Hematopoietic multipotent progenitor cell treated with erythropoietin and hydrocortisone succinate and interleukin-3 and kit ligand, for 8 days (in vitro differentiated cells): ENCODE measurements at places on chromosomes 4 and X.

DNA sequence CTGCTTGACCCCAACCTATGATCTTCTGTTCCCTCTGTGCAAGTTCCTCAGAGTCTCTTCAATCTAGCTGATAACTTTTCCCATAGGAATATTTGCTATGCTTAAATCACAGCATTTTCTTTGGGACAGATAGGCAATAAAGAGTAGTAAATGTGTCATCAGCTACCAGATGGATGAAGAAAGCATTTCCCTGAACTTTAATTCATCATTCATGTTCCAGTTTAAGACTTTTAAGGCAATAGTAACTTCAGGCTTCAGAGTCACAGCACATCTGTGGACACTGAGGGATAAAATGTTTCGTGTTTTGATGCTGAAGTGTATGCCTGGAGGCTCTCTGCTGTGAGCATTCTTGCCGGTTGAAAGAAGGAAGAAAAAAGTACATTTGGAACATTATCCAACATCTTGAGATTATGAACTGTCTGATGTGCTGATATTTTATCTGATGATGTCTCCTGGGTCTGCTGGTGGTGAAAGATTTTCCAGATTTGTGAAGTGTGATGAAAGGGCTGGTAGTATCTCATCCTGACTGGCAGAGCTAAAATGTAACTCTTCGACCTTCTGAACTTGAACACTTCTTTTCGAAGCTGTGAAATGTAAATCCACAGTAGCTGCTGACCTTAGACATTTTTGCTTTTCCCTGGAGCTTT lies 133.7 kb downstream of the DCLK2 start:
- no peak for DNase-seq

DNA sequence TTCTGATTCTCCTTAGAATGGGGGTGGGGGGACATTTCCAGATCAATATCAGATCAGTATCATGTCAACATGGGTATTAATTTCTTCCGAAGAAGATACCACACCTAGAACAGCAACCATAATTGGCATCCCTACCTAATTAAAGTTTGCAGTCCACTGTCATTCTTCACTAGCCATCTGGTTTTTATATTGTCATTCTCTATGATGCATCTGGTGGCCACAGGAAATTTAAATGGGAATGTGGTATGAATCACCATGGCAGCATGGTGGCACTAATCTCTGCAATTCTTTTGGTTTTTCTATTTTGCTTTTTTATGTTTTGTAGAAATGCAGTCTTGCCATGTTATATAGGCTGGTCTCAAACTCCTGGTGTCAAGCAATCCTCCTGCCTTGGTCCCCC lies 16.6 kb upstream of the UBE2D3 start:
- no peak for DNase-seq

- no peak for DNase-seq
Measured at GRCh38 chrX:151988706-151989299, 14.3 kb upstream of the GABRE start.

DNA sequence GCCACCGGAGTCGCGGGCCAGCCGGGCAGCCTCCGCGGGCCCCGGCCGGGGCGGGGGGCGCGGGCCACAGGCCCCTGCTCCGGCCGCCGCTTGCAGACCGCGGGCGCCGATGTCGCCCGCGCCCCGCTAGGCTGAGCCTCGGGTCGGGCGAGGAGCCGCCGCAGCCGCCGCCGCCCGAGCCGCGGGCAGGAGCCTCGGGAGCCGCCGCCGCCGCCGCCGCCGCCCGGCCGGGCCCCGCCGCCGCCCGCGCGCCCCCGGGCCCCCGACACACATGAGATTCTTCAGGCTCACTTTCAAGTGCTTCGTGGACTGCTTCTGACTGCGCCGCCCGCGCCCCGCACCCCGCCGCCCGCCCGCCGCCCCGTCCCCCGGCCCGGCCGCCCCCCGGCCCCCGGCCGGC lies 345 bp downstream of the SLC6A8 start:
- no peak for DNase-seq

DNA sequence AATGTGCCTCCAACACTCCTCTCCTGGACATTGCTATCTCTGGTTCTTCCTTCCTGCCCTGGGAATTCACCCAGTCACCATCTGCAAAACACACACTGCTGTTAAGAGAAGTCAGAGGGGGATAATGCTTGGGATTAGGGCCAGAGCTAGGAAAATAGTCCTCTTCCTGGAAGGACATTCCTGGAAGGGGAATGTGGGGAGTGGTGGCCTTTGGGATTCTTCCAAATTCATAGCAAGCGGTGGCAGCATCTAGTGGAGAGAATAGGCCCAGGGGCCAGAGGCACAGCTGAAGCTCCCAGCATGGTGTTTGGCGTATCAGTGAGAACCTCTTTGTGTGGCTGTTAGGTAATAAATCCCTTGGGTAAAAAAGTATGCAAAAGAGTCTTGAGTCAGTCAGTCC lies 34.3 kb downstream of the SHROOM4 start:
- DNase-seq = no peak

DNA sequence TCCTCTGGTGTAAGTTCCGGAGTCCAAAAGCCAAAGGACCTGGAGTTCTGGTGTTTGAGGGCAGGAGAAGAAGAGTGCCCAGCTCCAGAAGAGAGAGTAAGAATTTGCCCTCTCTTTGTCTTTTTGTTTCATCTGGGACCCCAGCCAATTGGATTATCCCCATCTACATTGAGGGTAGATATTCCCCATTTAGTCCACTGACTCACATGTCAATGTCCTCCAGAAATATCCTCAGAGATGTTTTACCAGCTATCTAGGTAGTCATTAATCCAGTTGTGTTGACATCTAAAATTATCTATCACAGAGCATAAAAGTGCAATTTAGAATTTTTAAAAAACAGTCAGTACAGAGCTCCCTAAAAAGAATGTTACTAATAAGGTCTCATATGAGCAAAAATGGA lies 132.9 kb upstream of the TMEM47 start:
- DNase-seq = no peak

- DNase-seq = no peak
Measured at GRCh38 chr4:81663368-81663767, 191.7 kb upstream of the RASGEF1B start.

GRCh38 chrX:130295519-130296296 lies 27.0 kb upstream of the ZNF280C start:
- DNase-seq = no peak

DNA sequence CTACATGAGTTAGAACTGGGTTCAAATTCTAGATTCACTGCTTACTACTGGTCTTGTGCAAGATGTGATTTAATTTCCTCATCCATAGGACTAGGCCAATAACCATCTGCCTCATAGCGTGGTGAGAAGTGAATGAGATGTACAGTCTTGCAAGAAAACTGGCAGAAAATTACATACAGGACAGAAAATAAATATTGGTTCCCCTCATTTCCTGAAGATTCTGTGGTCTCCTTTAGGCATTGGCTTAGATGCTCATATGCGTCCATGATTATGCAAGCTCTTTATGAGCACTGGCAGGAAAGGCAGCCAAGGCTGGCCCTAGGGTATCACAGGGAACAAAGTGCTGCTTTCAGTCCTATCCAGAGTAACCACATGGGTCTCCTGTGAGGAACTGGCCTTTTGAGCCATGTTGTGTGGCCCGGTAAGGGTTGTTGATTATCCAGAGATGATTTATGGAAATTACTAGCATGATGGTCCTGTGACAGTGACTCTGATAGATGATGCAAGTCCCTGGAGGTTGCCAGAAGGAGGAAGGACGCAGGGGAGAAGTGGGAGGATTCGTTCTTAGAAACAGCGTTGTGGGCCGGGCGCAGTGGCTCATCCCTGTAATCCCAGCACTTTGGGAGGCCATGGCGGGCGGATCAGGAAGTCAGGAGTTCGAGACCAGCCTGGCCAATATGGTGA lies 9.9 kb upstream of the MOB1B start:
- DNase-seq = no peak

- no peak for DNase-seq
Measured at GRCh38 chrX:66672106-66672505, 33.2 kb upstream of the EDA2R start.

DNA sequence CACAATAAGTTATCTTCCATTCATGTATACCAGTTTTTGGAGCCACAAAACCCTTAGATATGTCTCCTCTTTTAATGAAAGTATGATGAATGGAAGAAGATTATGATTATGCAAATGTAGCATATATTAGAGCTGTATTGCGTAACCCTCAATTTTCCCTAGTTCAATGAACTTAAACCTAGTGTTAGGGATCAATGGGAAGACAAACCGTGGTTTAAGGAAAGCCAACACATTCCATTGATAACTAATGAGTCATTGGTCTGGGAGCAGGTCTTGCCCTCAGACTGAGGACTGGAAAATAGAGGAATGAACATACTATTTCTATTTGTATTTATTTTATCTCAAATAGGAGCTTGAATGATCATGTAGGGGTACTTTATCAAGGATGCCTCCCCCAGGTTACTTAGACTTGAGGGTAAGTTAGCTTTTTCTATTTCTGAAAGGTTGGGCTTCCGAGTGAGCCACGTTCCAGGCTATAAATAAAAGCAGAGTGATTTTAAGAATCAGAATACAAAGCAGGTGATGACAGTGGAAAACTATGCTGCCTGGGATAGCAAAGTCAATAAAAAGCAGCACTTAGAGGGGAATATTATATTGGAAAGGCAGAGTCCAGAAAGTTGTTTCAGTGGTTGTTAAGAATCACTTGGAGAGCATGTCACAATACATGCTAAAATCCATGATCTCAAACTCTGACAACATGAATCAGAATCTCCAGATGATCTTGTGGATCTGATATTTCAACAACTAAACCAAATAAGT lies 356.0 kb downstream of the ADAM29 start:
- no peak for DNase-seq

DNA sequence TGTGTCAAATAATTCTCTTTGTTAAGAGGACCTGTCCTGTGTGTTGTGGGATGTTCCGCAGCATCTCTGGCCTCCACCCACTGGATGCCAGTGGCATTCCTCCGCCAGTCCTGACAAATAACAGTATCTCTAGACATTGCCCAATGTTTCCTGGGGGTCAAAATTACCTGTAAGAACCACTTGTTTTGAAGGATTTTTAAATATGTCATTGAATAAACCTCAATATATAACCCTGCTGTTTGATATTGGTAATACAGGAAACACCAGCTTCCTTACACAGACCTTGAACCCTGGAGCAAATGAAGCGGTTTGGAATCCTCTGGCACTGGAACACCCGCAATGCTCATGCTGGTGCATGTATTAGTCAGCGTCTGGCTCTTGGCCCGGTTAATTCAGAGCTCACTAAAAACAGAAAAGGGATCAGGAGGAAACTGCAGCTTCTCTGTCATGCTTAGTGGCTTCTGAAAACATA lies 101.3 kb downstream of the TBL1X start:
- peak; percentile 38 for DNase-seq

- DNase-seq = no peak
Measured at GRCh38 chrX:64152857-64153256, 52.7 kb downstream of the AMER1 start.

DNA sequence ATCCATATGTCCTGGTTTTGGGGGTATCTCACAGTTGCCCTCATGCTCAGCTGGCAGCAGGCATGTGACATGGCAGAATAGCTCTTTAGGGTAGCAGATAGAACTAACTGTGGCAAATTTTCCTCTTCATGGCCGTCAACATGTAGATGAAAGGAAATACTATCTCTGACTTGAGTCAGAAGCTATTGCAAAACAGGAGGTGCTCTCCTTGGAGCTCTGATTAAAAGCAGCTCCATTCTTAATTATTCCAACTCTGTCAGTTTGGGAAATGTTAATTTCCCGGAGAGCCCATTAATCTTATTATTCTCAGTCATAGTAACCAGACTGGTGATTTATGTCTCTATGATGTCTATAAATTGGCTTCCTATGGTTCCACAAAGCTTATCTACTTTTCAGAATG lies 18.2 kb downstream of the IL13RA1 start:
- no peak for DNase-seq

DNA sequence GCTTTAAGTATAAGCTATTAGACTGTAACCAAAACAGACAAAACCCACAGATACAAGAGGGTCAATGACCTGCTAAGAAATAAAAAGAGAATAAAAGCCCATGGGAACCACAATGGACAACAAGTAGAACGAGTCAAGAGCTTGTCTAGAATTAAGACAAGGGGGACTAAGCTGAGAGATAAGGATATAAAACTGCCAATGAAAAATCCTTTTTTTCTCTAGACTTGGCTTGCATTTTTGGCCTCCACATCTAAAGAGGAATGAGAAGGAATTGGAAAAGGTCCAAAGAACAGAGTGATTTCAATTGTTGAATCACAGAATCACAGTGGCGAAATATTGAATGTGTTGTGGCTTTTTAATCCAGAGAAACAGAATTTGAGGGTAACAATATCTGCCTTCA lies 135.7 kb downstream of the QDPR start:
- no peak for DNase-seq

- no peak for DNase-seq
Measured at GRCh38 chrX:8755813-8756212, 23.9 kb upstream of the ANOS1 start.

DNA sequence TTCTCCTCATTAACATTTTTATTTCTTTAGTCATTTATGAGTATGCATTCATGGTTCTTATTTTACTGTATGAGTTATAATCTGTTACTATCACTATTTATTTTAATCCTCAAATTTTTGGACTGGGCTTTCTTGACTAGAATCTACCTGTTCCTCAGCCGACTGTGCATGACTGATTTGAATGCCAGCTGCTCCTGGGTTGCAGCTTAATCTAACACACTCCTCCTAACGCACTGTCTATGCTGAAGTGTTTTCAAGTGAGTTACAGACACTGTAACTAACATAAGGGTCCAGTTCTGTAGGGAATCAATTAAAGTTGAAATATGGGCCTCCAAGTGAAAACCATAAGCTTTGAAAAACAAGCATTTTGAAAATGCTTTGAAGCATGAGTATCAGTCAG lies 137.4 kb upstream of the ARSJ start:
- DNase-seq = no peak

- no peak for DNase-seq
Measured at GRCh38 chr4:95508421-95508820, 40.4 kb downstream of the UNC5C start.

DNA sequence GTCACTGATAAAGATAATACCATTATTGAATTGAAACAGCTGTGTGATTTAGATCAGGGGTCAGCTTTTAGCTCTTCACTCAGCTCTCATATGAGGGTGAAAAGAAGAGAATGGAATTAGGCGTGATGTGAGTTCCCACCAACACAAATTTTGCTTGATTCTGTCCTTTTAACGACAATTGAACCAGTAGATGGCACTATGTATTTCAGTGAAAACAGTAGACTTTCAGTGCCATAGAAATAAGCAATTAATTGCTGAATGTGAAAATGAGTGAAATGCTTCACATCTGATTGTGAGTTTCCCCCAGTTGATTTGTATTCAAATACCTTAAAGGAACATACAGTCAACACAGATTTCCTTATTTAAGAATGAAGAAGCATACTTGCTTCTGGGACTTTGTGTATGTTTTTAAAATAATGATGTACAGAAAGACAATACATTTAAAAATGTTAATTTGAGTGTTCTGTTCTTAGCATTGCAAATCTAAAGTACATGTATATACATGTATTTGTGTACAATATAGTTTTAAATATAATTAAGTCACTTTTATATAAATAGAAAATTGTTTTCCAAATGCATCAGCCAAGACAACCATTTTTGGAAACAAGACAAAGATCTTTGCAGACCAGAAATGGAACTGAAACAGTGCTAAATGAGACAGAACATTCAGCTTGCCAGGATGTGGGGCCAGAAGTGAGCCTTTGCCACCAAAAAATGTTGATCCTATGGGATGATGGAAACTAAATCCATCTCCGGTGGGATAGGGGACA lies 178.8 kb downstream of the SNCA start:
- DNase-seq = peak; percentile 59

- DNase-seq = no peak
Measured at GRCh38 chrX:47992095-47992380, 11.8 kb downstream of the ZNF182 start.
